ENCODE measurements at places on chromosomes 7 and 10. TPM values are rescaled to one million over a fixed set of nuclear protein-coding genes. Genes with fewer than 3 reads are reported as not detected.

DDX50 gene
- 105 TPM for total RNA-seq

MMP21 gene
- not detected for total RNA-seq

PAX4 gene
- not detected for total RNA-seq

WIPF3 gene
- not detected for total RNA-seq

PPP1R17 gene
- total RNA-seq, result not detected

TRIL gene
- not detected for total RNA-seq

LMOD2 gene
- not detected for total RNA-seq

GRCh38 chr7:38872202-38872601 is 36.8 kb downstream of the VPS41 start:
- DNase-seq, result no peak

DNA sequence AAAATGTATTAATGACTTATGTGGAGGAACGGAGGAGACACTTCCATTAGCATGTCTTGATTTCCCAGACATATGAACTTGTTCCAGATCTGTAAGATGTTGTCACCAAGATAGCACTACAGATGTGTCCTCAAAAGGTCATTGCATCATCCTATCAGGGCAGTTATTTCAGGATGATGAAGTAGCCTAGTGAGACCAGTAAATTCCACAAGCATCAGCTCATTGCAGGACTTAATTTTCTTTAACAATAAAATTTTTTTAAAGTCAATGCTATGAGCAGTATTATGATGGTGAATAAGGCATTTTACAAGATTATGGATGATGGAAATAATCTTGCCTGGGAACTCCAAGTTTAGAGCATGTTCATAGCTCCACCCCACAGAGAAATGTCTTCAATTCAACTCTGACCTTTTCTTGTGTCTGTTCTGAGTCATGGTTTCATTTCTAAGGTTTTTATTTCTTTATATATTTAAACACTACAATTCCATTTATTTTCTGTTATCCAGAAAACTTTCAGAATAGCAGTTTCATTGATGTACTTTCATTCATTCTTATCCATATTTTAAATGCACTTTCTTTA is 1203.3 kb upstream of the CELF2 start:
- no peak for DNase-seq

DNA sequence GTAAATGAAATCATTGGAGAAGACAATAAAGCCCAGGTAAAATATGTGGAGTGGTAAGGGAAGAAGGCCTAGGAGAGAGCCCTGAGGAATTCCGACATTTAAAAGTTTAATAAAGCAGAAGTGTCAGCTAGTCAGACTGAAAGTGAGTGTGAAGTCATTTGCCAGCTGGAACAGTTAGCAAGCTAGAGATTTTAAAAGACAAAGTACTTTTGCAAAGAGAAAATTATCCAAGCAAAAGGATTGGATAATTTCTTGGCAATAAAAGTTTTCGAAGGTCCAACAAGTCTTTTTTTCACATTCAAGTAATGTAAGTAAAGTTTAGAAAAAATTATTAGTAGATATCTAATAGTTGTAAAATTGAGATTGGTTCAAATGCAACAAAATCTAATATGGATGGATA is 27.1 kb upstream of the SEMA3C start:
- no peak for DNase-seq

- DNase-seq, result no peak
Observed at GRCh38 chr10:86155054-86155921, 211.3 kb downstream of the GRID1 start.

- no peak for DNase-seq
Observed at GRCh38 chr7:81140252-81140651, 221.4 kb upstream of the SEMA3C start.

GRCh38 chr7:36906448-36906847 is 182.2 kb upstream of the AOAH start:
- no peak for DNase-seq

- no peak for DNase-seq
Observed at GRCh38 chr10:27660711-27661110, 84.9 kb downstream of the MKX start.

GRCh38 chr7:5001911-5002310 is 42.9 kb upstream of the MMD2 start:
- DNase-seq, result no peak

Data from activated CD8-positive, alpha-beta T cell treated with anti-CD3 and anti-CD28 coated beads for 36 hours (primary cell).